ENCODE measurements at places on chromosomes 6 and 20.
A peak's percentile ranks its signal among the peaks of the same experiment; 100 is the strongest.

DNA sequence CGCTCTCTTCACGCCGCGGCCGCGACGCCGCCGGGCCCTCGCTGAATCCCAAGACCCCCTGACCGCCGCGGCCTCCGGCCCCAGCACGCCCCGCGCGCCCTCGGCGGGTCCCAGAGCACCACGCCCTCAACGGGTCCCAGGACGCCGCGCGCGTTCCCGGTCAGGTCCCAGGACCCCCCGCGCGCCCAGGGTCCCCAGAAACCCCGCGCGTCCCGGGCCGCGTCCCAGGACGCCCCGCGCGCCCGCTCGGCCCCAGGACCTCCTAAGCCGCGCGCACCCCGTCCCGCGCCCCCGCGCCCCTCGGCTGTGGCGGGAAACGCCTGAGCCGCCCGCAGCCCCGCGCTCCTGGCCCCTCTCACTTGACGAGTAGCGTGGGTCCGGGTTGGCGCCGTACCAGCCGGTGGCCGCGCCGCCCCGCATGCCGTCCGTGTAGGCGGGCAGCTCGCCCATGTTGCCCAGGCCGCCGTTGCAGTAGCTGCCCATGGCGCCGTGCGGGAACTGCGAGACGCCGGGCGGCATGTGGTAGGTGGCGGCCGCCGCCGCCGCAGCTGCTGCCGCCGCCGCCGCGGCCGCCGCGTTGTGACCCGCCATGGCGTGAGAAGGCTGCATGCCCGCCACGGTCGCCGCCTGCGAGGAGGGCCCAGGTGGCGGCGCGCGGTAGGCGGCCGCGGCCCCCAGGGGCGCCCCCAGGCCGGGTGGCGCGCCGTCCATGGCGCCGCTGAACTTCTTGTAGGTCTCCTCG, 556 bp downstream of the NKX2-4 start:
- DNase-seq: peak; percentile 35

DNA sequence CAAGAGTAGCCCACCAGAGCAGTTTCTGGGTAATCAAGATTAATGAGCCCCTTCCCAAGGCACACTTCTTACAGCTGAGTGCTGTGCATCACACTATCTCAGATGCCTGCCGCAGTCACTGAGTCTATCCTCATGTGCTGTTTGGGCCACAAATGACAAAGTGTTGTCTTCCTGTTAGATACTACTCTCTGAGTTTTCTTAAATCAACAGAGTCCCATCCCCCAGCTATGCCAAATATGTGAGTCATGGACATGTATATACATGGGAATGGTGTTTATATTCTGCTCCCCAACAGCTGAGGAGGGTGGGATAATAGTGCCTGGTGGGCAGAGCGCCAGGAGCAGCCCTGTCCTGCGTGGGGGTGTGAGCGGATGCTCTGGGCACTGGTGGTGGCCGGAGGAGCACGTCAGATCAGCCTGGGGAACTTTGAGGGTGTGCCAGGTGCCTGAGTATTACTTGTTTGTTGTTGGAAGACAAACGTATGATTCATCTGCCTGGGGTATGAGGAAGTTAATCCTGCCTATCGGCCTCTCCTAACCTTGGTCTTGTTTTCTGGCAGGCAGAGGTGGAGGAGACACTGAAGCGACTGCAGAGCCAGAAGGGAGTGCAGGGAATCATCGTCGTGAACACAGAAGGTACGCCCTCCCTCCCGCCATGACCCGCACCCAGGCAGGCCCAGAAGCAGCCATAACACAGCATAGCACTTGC, 9.6 kb downstream of the DYNLRB1 start:
- peak; percentile 95 for DNase-seq

- no peak for DNase-seq
These were observed 47.0 kb upstream of the NT5E start for GRCh38 chr6:85402922-85403321.

DNA sequence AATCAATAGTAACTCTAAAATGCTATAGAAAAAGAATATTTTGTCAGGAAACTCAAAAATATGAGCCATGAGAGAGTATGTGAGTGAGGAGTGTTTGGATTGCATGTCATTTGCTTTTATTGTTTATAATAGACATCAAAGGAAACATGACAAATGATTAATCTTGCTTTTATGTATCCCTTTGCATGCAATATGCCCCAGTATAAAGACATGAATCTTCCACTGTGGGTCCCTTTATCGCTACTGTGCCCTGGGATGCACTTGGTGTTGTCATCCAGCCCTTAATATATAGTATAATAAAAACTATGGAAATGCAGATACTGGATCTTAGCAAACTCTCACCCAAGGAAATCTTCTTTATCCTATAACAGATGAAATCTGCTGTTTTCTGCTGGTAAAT, 77.3 kb downstream of the LAMA4 start:
- DNase-seq: no peak

DNA sequence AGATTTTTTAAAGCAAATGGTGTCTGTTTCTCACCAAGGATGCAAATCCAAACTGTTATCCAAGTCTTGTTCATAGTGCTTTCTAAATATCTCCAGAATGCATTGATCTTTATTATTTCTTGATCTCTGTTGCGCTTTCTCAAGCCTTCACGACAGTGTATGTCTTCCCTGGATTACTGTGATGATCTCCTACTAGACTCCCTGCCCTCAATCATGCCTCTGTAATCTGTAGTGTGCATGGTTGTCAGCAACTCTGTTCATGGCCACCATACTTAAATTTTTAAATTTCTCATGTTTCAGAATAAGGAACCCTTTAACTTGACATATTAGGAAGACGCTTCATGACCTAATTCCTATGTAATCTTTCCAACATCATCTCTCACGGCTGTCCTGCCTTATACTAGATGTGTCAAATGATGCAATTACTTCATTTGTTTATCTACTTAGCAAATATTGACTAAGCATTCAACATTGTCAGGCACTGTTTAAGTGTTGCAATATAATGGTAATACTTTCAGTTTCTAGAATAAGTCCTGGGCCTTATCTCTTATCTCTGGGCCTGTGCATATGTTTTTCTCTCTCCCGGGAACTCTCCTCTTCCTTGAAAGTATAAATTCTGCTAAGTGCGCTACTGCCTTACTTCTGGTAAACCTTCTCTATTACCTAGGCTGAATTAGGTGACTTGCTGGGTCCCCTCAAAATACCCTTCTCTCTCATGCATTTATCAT, 25.6 kb upstream of the AHI1 start:
- no peak for DNase-seq

- peak; percentile 62 for DNase-seq
These were observed 42.0 kb downstream of the IRAK1BP1 start for GRCh38 chr6:78909391-78909790.

DNA sequence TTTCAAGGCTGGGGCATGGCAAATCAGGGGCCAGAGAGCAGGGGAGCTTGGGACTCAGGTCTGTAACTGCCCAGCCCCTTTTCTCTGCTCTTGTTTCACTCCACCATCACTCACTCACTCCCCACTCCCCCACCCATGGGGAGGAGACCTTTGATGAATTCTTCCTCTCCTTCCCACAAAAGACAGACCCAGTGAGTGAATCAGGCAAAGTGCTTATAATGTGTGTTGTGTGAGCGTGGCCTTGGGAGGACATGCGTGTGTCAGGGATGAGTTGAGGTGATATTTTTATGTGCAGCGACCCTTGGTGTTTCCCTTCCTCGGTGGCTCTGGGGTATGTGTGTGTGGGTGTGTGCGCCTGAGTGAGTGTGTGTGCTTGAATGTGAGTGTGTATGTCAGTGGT, 1.0 kb upstream of the CUL9 start:
- no peak for DNase-seq

DNA sequence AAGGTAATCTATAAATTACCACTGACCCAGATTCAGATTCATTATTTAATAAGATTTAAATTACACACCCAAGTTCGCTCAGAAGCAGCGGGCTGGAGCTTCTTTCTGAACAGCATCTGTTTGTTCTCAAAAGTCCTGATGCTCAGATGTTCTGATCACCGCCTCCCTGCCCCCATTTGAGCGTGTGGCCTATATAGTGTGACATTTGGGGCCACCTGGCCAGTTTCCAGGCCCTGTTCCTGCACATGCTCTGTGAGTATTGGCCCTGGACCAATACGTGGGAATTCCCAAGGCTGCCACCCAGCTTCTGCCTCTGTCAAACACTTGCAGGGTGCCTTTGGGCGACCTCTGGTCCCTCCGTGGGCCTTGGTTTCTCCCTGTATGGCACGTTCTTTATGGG, 228.8 kb downstream of the TFAP2C start:
- no peak for DNase-seq

- DNase-seq: no peak
These were observed 187.3 kb upstream of the HEY2 start for GRCh38 chr6:125562156-125562555.

DNA sequence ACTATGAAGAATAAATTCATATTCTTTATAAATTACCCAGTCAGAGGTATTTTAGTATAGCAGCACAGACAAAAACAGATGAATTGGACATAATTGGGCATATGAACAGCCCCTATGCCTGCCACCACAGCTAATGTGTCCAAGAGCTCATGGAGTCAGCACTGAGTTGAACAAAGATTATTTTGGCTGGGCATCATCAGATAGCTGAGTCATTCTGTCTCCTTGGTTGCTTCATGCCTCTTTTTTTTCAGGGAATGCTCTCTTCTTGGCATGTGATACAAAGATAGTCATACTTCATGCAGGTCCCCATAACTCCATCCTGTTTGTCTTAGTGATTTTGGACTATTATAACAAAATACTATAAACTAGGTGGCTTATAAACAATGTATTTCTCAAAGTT, 275.6 kb downstream of the TENT5A start:
- DNase-seq: peak; percentile 73

DNA sequence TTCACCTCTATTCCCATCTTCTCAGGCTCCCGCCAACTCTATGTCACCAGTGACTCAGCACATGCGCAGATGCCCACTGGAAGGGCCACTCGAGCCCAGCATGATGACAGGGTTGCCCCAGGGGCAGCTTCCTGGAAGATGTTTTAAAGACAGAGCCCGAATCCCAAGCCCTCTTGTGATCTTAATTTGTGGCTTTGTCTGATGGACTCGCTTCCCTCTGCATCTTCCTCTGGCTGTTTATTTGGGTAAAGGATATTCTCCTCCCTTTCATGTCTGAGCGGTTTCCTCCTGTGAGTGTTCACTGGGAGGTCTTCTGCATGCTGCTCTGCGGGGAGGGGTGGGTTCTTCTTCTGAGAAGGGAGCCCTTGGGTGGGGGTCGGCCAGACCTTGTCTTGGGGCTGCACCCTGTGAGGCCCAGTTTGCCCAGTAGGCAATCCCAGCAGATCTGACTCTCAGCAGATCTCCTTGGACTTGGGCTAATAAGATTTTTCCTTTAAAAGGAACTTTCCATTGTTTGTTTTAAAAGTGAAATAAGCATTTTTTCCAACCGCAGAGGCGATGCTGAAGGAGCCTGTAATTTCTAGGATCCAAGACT, 401.0 kb downstream of the CDC5L start:
- no peak for DNase-seq

GRCh38 chr6:53546281-53546680, 1.4 kb upstream of the GCLC start:
- no peak for DNase-seq

DNA sequence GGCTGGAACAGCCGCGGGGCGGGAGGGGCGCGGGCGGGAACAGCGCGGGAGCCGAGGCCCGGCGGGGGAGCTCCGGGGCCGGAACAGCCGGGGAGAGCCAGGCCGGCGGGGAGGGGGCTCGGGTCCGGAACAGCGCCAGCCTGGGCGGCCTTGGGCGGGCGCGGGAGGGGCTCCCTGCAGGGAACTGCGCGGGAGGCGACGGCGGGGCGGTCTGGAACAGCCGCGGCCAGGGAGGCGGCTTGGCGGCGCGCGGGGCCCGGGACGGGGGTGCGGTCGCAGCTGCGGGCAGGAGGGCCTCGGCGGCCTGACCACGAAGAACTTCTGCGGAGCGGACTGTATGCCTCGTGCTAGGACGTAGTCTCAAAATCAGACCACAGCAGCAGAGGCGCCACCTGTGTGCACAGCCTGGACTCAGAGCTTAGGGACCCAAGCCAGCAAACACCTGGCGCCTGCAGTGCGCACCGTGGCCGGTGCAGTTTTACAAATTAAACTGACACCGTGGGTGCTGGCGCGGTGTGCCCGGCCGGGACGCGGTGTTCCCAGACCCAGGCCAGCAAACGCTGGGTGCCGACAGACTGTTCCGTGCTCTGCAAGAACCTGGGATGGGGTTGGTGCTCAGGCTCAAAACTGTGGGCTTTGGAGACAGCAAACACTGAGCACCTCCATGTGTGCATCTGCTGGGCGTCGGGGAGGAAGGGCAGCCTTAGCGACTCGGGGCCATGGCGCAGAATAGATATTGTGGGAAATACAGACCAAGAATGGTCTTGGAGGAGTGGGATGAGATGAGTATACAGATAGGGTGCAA, 572 bp downstream of the ZNF341 start:
- DNase-seq: peak; percentile 88

DNA sequence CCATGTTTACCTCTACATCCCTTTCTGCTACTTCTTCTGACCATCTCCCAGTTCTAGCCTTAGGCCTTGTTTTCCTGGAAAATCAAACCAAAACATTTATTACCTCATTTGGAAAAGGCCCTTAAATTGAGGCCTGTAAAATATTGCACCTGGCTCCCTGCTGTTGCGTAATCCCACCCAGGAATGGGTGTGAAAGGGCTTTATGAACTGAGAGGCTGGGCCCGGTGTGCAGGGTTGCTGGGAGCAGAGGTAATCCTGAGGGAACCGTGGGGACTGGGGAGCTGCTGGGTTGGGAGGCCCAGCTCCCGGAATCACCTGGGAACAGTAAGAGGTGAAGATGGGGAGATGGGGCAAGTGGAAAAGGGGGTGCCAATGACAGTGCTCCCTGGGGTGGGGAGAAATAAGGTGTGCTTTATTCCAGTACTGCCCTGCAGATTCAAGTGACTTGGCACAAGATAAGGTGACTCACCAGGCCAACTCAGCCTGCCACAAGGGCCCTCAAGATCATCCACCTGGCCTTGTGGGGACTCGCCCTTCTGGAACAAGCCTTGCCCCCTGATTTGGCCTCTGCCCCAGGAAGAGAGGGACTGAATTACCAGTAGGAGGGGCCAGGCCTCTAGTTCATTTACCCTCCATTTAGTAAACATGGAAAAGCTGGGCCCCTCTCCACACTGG, 44.2 kb downstream of the KCNK5 start:
- DNase-seq: no peak

- DNase-seq: no peak
These were observed 37.8 kb downstream of the ADGRF4 start for GRCh38 chr6:47736083-47736700.

DNA sequence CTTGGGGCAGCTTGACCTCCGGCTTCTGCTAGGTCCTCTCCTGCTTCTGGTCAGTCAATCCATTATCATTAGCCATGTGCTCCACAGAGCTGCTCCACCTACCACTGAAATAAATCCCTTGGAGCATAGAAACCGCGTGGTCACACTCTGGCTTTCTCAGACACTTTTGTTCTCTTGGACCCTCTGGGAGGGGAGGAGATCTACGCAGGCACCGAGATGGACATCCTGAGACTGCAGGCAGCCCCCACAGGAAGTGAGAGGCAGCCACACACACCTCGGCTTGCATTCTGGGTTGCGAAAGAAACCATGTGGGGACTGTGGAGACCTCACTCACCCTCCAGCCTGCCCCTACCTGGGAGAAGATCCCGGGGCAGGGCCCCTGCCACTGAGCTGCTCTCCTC, 79.5 kb downstream of the FYN start:
- no peak for DNase-seq

Measured in AG20443 (cell line).